ENCODE measurements at places on chromosomes 16 and 17.

DNA sequence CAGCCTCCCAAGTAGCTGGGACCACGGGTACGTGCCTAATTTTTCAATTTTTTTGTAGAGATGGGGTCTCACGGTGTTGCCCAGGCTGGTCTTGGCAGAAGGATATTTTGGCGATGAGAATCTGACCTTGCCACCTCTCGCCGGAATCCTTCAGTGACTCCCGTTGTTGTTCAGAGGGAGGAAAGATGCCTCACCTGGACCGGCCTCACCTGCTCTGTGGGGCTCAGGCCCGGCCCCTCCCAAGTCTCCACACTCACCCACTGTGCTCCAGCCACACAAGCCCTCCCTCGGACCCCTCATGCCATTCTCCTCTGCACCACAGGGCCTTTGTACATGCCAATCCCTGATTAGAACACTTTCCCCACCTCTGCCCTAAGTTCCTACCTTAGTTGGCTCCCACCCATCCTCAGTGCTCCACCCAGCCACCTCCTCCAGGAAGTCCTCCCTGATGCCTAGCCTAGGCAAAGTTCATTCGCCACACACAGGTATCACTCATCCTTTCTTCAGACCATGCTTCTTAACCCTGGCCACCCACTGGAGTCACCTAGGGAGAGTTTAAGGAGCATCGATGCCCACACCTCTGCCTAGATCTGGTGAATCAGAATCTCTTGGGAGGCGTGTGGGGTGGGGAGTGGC lies 136.1 kb downstream of the GSG1L start:
- DNase-seq, result no peak

- no peak for DNase-seq
Measured at GRCh38 chr16:86714166-86714565, 135.8 kb downstream of the FOXL1 start.

GRCh38 chr17:74842599-74843351 lies 16.9 kb downstream of the GRIN2C start:
- DNase-seq, result peak; percentile 75

DNA sequence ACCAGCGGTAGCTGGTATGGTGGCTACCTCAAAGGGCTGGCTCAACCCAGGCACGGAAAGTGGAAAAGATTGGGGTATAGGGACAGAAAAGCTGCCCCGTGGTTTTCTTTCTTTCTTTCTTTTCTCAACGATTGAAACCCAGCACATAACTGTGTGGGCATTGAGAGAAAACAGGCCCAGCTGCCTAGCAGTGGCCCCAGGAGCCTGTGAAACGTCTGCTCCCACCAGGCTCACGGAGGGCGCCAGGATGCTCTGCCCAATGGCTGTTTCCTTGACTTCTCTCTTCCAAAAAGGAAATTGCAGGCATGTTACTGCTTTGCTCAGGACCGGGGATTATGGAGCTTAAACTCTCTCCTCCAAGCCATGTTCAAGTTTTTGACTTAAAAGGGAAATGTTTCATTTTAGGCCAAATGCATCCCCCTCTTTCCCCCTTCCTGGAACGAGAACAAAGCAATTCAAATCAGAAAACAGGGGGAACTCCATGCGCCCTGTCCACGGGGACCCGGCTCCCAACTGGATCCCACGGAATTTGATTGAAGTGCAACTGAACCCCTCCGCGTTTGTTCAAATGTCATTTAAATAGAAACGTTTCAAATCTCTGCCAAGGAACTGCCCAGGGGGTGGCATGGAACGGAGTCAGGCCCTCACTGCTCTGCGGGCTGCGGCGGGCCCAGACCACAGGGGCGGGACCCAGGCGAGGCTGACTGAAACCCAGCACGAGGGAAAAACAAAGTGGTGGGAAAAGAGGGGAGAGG lies 133.5 kb downstream of the RGS9 start:
- DNase-seq, result no peak

GRCh38 chr16:24731722-24732419 lies 2.4 kb downstream of the TNRC6A start:
- no peak for DNase-seq

Measured in putamen (tissue), 1 donor.